Astrocyte of the cerebellum (primary cell): ENCODE measurements at places on chromosomes 16 and 17.
A peak's percentile ranks its signal among the peaks of the same experiment; 100 is the strongest.

GRCh38 chr16:30355954-30356308 is 823 bp upstream of the CD2BP2 start:
- no peak for DNase-seq

GRCh38 chr17:39611401-39612112 is 3.8 kb upstream of the NEUROD2 start:
- DNase-seq: no peak

DNA sequence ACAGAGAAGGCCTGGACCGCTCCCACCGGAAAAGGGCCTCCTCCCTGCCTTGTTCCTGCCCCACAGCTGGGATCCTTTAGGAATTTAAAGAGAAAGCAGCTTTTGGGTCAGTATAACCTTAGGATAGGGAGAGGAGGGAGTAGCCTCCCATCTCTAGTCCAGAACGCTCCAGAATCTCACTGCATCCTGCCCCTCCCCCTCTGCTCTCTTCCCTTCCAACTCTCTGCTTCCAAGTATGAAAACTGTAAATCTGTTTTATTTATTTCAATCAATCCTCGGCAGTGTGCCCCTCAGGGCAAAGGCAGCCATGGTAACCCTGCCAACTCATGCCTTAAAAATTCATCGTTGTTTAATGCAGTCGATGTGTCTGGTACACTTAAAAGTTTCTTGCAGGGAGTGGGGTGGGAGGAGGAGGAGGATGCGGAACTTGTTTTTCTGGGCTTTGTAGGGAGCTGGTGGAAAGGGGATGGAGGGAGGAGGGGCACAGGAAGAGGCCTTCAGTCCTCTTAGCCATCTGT is 21.2 kb upstream of the MTSS2 start:
- peak; percentile 16 for DNase-seq

DNA sequence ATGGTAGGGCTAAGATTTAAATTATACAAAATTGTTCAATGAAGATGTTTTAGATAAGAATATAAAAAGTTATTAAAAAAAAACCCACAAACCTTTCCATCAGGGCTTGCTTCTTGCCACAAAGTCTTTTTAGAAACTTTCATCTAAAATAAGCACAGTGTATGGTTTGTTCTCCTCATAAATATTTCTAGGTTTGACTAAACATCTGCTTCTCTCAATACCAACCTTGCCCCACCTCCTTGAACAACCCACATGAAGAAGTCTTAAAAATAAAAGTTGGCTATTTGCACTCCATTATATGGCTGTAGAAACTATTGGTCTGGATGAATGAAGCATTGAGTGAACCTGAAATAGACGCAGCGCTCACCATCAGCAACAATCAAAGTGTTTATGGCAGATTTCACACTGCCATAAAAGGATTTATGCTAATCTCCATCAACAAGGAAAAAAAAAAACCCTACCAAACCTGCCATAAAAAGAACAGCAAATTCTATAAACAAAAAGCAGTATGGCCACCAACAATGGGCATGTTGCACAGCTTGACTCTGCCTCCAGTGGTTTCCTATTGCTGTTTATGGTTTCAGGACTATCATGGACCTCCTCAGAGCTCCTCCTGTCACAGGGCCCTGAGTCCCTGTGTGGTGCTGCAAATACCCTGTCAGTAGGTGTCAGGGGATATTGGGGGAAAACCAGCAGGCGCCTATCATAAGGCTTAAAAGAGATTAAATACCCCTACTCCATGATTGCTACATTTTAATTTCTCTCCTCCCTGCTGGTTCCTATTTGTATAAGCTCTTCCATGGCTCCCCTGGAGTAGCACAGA is 37.6 kb downstream of the SNX11 start:
- DNase-seq: no peak

- no peak for DNase-seq
These were observed 37.8 kb downstream of the ITGAE start for GRCh38 chr17:3762922-3763776.

GRCh38 chr17:6435968-6436367 is 1.0 kb upstream of the AIPL1 start:
- peak; percentile 24 for DNase-seq

DNA sequence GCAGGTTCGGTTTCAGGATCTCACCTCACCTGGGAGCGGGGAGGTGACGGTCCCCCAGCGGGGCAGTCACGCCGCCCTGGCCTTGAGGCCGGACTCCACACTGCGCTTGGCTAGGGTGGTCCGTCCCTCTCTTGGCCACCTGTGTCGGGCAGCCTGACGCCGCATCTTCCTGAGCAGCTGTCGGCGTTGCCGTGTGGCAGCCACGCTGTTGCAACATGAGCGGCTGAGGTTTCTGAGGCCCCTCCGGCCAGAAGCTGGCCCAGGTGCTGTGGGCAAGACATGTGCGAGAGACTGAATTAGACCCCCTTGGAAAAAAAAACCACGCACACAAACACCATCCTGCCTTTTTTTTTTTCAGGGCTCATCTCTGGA is 49.2 kb downstream of the IRF8 start:
- DNase-seq: no peak

- no peak for DNase-seq
These were observed 19.7 kb upstream of the C17orf107 start for GRCh38 chr17:4879601-4880000.

- no peak for DNase-seq
These were observed 5.3 kb upstream of the HIC1 start for GRCh38 chr17:2049333-2050299.

- DNase-seq: no peak
These were observed 3.5 kb downstream of the C17orf100 start for GRCh38 chr17:6654841-6655731.

- no peak for DNase-seq
These were observed 43.1 kb downstream of the TBX4 start for GRCh38 chr17:61495161-61495857.

- no peak for DNase-seq
These were observed 143.3 kb downstream of the PITPNC1 start for GRCh38 chr17:67520252-67520906.

DNA sequence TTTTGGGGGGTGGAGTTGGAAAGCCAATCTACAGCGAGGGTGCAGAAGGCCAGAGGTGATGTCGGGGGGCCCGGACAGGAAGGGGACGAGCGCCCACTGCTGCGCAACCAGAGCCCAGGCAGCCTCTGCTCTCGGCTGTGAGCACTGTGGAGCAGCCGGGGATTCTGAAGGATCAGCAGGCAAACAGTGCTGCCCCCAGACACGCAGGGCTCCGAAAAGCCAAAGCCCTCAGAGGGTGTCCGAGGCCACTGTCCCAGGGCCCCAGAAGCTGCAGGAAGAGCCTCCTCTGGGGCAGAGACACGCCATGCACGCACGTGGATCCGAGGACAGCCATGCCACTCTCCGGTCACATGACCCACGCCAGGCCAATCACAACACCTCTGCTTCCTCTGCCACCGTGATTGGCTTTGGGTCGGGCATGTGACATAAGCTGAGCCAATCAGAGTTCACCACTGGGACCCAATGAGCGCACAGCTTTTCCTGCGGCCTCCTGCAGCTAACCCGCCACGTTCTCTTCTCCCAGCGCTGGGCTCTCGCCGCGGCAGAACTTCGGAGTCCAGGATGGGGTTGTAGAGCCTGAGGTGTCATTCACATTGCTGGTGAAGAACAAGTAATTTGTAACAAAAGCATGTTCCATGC is 40.7 kb downstream of the ACTG1 start:
- peak; percentile 4 for DNase-seq

- DNase-seq: no peak
These were observed 1.1 kb upstream of the MLLT6 start for GRCh38 chr17:38703742-38704605.

- DNase-seq: no peak
These were observed 35.5 kb upstream of the STAC2 start for GRCh38 chr17:39261286-39261685.

DNA sequence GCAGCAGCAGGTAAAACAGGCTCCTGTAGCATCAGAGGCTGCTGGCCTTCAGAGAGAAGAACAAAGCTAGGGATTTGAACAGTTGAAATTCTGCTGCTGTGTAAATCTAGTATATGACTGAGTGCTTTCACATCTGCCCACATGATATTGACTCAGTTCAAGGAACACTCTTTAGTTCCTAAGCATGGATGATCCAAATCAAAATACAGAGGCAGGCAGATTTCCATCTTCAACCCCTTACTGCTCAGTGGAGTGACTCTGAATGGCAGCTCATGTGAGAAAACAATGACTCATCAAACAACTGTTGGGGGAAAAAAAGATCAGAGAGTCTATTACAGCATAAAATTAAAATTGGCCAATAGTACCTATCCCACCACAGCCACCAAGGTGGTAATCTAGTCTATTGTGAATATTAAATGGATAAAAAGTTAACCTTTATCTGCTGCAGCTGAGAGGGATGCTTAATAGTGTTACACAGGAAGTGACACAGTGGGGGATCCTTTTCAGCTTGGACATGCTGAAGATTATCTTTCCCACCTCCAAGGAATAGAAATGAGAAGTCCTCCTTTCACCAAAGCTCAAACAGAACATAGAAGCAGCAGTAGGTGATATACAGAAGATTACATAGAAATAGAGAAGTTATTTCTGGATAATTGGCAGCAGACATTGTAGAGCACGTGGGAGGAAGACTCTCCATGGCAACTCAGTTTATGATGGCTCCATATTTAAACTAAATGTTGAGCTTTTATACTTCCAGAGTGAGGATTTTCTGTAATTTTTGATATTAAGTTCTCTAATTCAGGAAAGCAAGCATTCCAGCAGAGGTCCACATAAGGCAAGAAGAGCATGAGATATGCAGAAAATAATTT is 239.7 kb upstream of the ERCC4 start:
- DNase-seq: no peak

- DNase-seq: no peak
These were observed 7.4 kb upstream of the PYDC1 start for GRCh38 chr16:31224092-31224955.

DNA sequence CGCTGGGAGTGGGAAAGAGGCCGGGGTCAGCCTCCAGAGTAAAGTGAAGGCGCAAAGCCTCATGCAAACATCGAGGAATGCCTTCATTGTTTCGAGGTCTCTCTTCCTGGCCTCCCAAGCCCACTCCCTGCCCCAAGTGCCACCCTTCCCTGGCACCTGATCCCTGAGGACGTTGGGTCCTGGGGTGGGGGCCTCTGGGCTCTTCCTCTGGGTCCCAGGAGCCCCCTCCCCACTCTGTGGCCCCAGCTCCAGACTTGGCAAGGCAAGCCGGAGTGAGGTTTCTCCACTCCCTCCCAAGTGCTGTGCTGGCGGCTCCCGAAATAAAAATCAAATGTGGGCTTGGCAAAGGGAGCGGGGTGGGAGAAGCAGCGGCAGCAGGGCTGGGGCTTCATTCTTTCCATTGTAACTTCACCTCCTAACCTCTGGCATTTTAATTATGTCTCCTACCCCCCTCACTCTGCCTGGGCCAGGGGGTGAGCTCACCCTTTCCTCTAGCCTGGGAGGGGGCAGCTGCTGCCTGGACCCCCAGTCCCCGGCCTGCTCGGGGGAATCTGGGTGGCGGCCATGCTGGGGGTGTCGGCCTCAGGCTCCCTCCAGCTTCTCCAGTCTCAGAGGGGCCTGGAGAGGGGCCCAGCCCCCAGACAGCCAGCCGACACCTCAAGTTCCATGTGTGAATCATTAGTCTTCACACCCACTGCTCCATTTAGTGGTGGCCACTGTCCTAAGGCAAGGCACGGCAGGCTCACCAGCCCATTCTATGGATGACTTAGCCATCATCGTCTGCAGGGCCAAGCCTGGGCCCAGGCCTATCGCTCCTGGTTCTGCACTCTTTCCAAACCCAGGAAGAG is 14.6 kb upstream of the TMEM92 start:
- no peak for DNase-seq

- DNase-seq: no peak
These were observed 1.3 kb upstream of the CPSF4L start for GRCh38 chr17:73262676-73263642.

- DNase-seq: no peak
These were observed 9.6 kb downstream of the EMC6 start for GRCh38 chr17:3678095-3678820.

GRCh38 chr17:41338961-41339485 is 11.6 kb downstream of the KRT33A start:
- no peak for DNase-seq

GRCh38 chr17:67200727-67201301 is 44.2 kb downstream of the HELZ start:
- DNase-seq: no peak

GRCh38 chr16:75593825-75594820 is 27.9 kb downstream of the GABARAPL2 start:
- DNase-seq: peak; percentile 41

- DNase-seq: peak; percentile 46
These were observed 13.5 kb upstream of the TBX21 start for GRCh38 chr17:47719411-47720152.

- DNase-seq: no peak
These were observed 452.1 kb downstream of the WWOX start for GRCh38 chr16:78551487-78552085.
